ENCODE measurements at places on chromosomes 4 and X.

DNA sequence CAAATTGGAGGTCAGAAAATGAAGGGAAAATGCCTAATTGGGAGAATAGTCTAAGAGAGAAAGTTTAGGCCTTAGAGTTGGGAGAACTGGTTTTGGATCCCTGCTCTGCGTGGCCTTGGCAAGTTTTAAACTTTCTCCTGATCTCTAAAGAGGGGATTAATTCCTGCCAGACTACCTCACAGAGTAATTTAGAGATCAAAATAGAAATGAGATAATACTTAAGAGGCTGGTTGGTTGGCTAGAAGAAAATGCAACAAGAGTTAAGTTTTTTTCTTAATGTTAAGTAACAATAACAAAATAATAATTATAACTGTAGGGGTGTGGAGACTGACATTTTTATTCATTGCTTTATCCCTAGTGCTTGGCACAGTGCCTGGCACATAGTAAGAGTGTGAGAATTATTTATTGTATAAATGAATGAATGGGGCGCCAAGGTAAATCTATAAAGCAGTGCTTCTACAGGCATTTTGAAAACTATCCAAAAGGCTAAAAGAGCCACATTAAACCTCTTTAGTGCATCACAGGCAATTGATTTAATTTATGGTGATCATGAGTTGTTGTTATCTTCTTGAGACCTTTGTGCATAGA is 160.5 kb downstream of the RASL11B start:
- no peak for DNase-seq

GRCh38 chrX:22373766-22374165 is 101.1 kb downstream of the CBLL2 start:
- no peak for DNase-seq

DNA sequence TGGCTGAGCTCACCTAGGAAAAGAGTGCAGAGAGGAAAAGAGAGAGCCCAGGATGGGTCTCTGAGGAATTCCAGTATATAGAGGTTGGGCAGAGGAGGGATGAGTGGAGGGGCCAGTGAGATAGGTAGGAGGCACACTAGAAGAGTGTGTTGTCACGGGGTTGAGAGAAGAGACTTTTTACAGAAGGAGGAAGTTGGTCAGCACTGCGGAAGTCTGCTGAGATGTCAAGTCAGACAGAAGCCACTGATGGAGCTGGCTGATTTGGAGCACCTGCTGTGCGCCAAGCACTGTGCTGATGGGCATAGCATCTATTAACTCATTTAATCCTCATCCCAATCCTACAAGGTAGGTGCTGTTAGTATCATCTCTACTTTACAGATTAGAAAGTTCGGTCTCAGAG is 60.4 kb downstream of the EFNB1 start:
- no peak for DNase-seq

DNA sequence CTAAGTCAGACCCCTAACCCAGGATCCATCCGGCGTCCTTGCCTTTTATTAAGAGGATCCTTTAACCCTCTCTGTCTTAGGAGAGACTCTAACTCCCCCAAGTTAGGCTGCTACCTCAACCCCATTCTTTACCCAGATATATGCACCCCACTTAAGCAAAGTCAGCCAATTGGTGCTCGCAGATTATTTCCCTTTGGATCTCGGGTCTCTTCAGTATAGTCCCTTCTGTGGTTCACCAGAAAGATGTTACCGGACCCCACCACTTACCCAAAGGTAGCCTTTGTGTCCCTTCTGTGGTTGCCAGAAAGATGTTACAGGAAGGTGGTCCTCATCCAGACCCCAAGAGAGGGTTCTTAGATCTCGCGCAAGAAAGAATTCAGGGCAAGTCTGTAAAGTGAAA is 212.9 kb upstream of the GRID2 start:
- no peak for DNase-seq

GRCh38 chr4:144267084-144267483 is 126.6 kb upstream of the GYPA start:
- DNase-seq: no peak

GRCh38 chrX:100995469-100995868 is 26.0 kb downstream of the ARL13A start:
- no peak for DNase-seq

DNA sequence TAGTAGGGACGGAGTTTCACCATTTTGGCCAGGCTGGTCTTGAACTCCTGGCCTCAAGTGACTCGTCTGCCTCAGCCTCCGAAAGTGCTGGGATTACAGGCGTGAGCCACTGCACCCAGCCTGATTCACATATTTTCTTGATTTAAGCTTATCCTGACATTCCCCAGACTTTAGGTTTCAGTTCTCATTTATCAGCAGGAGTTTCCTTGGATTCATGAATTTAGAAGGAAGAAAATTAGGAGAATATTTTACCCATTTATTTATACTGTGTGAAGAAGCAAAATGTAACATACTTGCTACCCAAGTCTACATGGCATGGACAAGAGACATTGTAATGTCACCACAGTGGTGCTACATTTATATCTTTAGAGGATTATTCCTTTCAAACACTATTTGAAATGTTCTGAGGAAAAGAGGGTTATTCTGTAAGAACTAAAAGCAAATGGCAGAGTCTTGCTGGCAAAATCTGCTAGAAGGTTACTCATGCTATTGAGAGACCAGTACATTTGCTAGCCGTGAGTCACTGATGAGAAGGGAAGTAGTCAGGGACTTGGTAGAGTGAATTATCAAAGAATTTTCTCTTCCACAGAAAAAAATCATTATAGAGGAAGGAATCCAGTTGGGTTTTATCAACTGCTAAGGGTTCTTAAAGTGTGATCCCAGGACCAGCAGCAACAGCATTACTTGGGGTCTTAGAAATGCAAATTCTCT is 26.1 kb upstream of the CFAP299 start:
- no peak for DNase-seq

- DNase-seq: no peak
Measured at GRCh38 chrX:14051416-14051815, 21.7 kb upstream of the GEMIN8 start.

- no peak for DNase-seq
Measured at GRCh38 chr4:22514481-22514880, 1.4 kb downstream of the ADGRA3 start.

DNA sequence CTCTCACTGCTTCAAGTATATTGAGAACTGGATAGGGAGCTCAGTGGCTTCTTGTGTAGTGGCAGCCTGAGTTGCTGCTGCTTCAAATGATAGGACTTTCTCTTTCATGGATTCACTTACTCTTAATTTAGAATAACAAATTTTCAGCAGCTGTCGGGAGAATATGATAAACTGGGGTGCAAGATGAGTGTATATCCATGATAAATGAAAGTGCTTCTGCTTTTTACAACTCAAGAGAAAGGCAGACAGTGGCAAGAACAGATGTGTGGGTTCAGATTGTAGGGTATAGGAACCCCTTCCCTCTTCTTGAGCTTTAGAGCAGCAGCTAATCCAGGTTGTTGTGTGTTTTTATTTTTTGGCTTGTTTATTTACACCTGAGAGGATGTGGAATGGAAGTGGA is 1.0 kb downstream of the SH3BGRL start:
- no peak for DNase-seq

GRCh38 chrX:15908603-15909290 is 54.1 kb upstream of the AP1S2 start:
- no peak for DNase-seq

DNA sequence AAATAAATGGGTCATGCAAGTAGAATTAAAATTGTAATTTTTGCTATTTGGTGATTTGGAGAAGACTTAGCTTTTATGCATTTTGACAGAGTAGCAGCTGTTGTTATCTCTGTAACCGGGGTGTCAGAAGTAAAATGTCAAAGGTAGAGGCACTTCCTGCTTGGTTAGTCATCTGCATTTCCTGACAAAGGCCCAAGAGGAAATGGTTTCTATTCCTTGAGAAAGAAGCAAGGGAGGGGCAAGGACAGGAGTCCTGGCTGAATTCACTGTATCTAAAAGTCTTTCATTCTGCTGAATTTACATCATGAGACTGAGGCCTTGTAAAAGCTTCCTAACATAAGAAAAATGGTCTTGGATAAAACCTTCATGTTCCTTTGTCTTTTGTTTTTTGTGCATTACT is 550.9 kb upstream of the BOD1L1 start:
- DNase-seq: no peak

DNA sequence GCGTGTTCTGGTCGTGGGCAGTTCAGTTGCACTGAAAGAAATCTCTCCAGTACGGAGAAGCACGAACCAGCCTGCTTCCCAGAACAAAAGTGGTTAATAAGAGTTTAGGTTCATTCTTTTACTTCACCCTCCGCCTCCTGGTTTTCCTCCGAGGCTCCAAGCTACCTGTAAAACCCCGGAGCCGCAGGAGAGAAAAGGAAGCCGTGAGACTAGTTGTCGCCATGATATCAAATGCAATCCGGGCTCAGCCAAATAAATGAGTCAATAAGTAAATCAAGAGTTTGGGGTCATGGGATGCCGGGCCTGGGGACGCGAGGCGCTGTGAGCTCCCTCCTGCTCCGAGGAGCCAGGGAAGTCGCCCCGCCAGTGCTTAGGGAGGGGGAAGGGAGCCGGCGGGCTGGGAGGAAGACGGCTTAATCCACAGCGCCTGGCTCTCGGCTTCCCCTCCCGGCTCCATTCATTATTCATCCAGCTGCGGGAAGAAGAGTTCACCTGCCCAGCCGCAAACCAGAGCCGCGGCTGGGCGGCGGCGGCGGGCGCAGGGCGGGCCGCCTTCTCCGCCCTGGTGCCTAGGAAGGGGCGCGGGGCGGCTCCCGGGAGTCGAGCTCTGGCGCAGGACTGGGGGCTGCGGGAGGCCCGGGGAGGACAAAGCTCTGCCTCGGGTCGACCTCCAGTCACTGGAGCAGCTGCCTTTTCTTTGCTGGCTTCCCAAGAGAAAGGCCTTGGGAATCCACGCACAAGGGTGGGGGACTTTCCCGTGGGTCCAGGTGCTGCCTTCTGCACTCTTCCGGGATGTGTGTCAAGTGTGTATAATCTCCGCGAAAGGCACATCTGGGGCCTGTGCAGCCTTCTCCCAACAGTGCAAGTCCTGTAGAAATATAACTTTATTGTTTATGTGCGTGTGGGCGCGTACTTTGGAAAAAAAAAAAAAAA is 1.7 kb downstream of the FRAS1 start:
- DNase-seq: peak; percentile 39

DNA sequence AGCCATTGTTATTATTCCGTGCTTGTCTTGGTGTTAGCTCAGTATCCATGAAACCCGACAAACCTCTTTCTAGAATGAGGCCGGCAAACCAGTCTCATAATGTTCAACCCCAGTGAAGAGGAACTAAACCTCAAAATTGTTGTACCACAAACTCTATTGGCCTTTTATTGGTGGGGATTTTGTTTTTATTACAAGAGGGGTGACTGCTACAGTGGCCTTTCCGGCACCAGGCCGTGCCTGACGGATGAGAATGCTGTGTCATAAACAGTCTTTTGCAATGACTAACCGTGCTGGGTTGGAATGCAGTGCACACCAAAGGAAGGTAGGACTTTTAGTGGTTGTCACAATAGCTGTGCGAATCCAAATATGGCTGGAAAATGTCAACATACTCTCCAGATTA is 60.8 kb downstream of the SHROOM2 start:
- no peak for DNase-seq

DNA sequence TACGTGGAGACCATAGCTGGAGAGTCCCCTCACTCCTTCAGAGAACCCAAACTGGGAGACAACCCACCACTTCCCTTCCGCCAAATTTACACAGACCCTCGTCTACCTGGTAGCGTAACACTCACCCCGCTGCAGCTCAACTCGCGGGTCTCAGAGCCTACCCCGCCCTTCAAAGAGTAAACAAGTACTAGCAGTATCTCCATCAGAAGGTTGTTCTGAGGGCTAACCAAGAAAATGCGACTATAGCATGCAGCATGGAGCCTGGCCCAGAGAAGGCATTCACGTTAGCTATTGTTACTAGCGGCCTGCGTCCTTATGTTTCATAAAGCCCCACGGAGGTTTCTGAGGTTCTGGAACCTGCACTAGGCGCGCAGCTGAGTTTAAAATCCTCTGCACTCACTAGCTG is 531 bp upstream of the MANBA start:
- no peak for DNase-seq

DNA sequence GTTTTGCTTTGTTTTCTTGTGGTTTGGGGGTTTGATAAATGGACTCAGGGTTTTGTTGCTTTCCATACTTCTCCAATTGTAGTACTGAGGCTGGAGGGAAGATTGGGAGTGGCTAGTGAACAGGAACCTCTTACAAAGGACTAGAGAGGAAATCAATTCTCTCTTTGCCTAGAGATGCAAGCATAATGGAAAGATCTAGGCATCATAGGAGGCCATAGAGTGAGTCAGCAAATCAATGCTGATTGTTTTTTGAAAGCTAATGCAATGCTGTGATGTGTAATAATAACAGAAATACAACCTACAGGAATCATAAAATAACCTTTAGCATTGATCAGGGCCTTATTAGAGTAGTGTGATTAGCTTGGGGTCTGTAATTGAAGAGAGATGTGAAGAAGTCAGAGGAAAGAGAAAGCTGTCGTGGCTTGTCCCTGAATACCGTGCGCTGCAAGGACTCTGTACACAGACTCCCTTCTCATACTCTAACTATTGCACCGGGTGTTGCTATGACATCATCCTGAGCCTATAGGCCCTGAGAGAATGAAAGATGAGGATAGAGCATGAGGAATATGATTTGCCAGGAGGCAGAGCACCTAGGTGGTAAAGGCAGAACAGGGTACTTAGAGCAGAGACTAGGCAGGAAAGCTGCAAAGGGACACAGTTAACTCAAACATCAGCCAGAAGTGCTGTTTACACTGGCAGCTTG is 29.3 kb upstream of the GPR101 start:
- DNase-seq: no peak

- no peak for DNase-seq
Measured at GRCh38 chrX:55624403-55624802, 1.2 kb downstream of the FOXR2 start.

- DNase-seq: no peak
Measured at GRCh38 chrX:110171442-110171841, 146.4 kb downstream of the AMMECR1 start.

DNA sequence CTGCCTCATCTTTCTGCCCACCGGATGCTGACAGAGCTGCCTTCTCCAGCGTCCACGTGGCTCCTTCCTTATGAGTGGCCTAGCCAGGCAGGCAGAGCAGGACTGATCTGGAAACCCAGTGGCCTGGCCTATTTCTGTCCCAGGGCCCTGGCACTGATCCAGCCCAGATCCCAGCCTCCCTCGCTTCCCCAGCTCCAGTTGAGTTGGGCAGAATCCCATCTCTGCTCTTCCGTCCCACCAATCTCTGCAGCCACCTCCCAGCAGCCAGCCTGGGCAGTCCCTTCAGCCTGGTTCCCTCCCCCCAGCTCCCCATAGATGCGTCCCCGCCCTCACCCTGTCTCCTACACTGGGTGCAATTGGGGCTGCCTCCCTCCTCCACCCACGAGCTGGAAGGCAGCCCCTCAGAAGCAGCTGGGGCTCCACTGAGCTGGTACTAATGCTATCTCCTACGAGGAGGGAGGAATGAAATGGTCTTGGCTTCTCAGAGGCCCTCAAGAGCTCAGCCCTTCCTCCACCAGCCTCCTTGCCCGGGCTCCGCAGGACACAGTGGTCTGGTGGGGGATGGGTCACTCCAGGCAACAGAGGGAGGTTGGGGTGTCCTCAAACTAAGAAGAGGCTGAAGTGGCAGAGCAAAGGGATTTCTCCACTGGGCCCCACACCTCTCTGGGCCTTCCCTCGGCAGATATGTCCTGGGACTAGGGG is 94.2 kb downstream of the PJA1 start:
- DNase-seq: no peak

GRCh38 chr4:111678479-111678878 is 466.8 kb upstream of the FAM241A start:
- no peak for DNase-seq

GRCh38 chr4:129176864-129177263 is 80.9 kb downstream of the C4orf33 start:
- DNase-seq: no peak
